ENCODE measurements at places on chromosomes 16 and 17. TPM values are rescaled to one million over a fixed set of nuclear protein-coding genes. Genes with fewer than 3 reads are reported as not detected.

DNA sequence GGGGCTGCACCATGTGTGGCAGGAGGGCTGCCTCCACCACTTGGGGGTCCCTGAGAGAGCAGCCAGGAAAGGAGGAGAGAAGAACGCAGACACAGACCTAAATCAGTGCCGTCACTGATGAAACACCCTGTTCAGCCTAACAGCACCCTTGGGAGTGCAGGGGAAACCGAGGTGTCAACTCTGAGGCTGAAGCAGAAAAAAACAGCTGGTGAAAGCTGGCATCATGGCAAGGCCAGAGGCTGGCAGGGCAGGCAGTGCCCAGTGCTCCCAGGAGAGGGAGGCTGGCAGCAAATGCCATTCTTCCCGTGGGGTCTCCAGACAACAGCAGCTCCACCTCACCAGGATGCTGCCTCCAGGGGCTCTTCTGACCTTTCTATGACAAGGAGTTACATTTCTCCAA lies 23.1 kb downstream of the SPHK1 start:
- DNase-seq, result no peak

CCL17 gene
- not detected for total RNA-seq

TEKT5 gene
- not detected for total RNA-seq

SMIM36 gene
- 1.9 TPM for total RNA-seq

- no peak for DNase-seq
Measured at GRCh38 chr17:42274812-42275526, 1.2 kb downstream of the STAT5B start.

DNA sequence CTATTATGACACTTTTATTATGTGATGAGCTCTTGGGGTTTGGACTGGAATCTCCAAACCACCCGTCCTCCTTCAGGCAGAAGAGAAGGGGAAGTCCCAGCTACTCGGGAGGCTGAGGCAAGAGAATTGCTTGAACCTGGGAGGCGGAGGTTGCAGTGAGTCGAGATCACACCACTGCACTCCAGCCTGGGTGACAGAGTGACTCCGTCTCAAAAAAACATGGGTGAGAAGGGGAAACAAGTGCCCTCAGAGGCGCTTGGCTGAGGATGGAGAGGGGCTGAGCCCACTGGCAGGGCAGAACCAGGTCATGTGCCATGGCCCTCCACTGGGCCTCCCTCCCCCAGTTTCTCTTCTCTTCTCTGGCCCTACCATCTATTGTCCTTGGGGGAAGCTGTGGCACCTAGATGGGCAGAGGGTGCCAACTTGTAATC lies 120.9 kb upstream of the SMURF2 start:
- no peak for DNase-seq

CMTR2 gene
- total RNA-seq, result 38.5 TPM

Data from umbilical cord (tissue), 2 donors.